ENCODE measurements at places on chromosomes 12 and 14.

DNA sequence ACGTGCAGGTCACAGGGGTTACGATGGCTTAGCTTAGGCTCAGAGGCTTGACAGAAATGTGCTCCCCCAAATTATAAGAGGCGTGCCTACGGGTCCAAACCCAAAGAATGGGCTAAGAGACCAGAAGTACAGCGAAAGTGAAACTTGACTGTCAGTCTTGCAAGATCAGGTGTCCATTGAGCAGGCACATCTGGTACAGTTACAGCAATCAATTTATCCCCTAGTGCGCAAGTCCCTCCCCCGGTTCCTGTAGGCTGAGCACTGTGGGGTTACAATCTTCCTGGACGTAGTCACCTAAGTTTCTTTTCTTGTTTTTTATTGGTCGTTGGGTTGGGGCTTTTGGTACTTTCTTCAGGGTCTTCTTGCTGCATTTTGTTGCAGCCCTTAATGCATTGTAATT is 134.2 kb downstream of the UNC79 start:
- no peak for DNase-seq

- no peak for DNase-seq
Observed at GRCh38 chr12:123105211-123105826, 45.6 kb downstream of the PITPNM2 start.

GRCh38 chr14:90483571-90483974 is 86.7 kb downstream of the CALM1 start:
- no peak for DNase-seq

DNA sequence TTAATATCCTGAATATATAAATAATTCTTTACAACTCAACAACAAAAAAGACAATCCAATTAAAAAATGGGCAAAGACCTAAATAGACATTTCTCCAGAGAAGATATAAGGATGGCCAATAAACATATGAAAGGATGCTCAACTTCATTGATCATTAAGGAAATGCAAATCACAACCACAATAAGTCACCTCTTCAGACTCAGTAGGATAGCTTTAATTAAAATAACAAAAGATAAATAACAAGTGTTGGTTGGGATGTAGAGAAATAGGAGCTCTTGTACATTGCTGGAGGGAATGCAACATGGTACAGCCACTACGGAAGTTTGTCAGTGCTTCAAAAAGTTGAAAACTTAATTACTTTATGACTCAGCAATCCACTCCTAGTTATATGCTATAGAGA is 129.7 kb upstream of the OVCH1 start:
- no peak for DNase-seq

DNA sequence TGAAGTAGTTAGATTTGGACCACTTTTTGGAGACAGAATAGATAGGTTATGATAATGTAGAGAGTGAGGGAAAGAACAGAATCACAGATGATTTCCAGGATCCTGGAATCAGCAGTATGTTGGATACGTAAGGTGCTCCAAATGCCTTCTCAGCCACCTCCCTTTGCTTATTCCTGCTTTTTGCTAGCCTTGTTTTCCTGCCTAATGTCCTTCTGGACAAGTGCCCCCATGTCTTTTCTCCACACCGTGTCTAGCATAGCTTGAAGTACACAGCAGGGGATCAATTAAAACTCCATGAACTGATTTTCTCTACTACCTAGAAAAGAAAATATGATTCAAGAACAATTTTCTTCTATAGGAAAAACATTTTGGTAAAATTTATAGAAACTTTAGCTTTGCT is 144.0 kb downstream of the SYT1 start:
- DNase-seq, result no peak

DNA sequence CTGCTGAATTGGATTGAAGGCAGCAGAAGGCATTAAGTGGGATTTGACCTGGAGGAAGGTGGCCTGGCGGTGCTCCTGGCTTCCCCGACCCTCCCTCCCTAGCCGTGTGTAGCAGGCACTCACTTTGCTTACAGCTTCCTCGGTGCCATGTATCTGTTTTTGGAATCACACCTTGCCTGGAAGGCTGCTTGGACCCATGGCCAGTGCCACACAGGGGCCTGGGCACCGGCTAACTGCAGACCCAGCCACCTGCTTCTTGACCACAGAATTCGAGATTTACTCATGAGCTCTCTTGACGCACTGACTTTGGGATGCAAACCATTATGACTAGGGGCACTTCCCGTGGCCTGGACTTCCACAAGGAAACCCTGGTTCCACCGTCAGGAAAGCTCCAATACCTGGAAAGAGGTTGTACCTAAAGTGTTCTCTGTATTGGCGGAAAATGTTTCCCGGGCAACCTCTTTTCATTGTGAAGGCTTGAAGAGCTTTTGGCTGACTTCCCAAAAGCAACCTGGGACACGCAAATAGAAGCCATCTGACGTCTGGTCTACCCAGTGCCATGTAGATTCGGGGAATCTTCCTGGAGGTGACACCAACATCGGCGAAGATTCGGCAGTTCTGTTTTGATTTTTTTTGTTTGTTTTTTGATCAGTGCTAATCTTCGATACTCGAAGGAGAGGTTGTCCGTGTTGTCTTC is 125.6 kb upstream of the RTL1 start:
- no peak for DNase-seq

DNA sequence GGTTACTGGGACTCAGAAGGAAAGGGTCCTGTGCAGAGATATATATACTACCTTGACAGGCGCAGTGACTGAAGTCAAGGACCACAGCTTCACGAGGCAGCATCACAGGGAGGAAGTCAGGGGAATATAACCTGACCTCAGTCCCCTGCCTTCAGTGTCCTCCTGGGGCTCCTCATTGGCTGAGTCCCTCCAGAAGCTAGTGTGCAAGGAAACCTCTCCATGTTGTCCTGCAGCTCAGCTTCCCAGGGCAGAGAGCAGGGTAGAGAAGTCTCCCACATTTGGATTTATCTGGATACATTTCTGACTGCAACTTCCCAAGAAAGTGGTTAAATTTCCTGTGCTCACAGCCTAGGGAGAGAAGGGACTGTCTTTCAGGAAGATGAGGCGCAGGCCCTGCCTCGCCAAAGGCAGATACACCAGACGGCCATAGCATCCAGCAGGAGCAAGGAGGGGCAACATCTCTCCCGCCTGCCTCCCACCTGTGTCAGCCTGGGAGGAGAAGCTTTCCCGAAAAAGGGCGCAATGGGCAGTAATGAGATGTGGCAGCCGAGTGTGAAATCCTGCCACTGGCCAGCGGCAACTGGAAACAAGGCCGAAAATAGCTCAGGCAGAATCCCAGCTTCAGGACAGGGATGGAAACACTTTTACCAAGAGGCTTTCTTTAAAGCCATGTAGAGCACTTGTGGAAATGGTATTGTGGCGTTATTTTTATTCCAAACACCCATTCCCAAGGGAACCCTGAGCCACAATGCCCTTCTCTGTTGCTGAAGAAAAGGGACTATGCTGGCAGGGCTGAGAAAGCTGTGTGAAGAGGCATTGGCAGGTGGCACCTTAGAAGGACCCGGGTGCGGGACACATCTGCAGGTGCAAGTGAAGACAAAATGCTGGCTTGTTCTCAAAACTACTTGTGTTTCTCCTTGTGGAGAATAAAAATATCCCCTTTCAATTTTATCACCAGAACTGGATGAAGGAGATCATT is 54.9 kb upstream of the HIF1A start:
- DNase-seq, result no peak
